NCI-H1694 (cell line): ENCODE measurements at places on chromosomes 4 and X.

DNA sequence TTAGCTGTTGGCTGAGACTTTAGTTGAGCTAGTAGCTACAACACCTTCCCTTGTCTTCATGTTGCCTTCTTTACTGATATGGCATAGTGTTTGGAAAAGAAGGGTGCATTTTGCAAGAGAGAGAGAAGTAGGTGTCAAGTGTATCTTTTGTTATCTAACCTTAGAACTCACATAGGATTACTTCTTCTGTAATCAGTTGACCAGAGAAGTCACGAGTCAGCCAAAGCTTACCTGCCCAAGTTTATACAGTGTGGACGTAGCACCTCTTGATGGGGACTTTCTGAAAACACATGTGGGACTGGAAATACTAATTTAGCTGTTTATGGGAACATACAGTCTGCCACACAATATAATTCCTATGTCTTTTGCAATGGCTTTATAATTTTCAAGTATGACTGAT lies 56.0 kb downstream of the UGT8 start:
- DNase-seq, result no peak

GRCh38 chrX:119512146-119512800 lies 44.0 kb downstream of the SLC25A5 start:
- DNase-seq, result no peak

GRCh38 chrX:75038925-75039324 lies 113.7 kb upstream of the NEXMIF start:
- no peak for DNase-seq

- peak; percentile 23 for DNase-seq
These were observed 3.5 kb downstream of the HUWE1 start for GRCh38 chrX:53682885-53683555.

DNA sequence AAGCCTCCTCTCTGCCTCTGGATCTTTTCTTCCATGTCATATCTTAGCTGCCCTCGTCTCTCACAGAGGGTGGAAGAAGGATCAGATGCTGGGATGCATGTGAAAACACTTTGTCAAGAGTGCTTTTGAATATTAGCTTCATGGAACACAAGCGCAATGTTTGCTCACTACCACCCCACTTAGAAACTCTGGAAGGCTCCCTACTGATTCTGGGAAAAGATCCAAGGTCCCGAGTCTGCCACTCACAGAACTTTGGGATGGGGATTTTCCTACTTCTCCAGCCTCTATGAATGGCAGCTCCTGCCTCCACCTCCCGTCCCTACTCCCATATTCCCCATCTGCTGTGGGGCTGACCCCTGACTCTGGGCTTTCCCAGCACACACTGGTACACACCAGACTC lies 40.2 kb upstream of the CRMP1 start:
- DNase-seq, result no peak

GRCh38 chrX:9278475-9279233 lies 186.2 kb upstream of the TBL1X start:
- no peak for DNase-seq

GRCh38 chr4:150828159-150828558 lies 186.9 kb downstream of the LRBA start:
- no peak for DNase-seq
